ENCODE measurements at places on chromosomes 16 and 17.

- DNase-seq, result peak; percentile 38
Observed at GRCh38 chr17:81253358-81254131, 14.4 kb downstream of the NDUFAF8 start.

DNA sequence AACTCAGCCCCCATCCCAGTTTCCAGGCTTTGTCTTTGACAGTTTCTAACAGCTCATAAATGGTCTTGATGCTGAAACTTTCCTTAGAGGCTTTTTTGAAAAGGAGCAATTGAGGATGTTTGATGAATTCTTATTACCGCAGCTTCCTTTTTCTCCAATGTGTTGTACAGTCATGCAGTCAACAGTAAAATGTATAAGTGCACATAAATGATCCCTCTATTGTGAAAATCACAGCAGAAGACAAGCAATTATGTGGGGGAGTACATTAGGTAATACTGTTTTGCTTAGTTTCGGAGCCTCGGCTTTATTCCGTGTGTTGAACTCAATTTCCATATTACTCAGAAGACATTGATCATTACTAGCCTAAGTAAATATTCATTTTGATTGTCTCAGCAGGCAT is 673.7 kb downstream of the CDH8 start:
- no peak for DNase-seq

- DNase-seq, result no peak
Observed at GRCh38 chr17:81000631-81001357, 9.2 kb downstream of the CHMP6 start.

DNA sequence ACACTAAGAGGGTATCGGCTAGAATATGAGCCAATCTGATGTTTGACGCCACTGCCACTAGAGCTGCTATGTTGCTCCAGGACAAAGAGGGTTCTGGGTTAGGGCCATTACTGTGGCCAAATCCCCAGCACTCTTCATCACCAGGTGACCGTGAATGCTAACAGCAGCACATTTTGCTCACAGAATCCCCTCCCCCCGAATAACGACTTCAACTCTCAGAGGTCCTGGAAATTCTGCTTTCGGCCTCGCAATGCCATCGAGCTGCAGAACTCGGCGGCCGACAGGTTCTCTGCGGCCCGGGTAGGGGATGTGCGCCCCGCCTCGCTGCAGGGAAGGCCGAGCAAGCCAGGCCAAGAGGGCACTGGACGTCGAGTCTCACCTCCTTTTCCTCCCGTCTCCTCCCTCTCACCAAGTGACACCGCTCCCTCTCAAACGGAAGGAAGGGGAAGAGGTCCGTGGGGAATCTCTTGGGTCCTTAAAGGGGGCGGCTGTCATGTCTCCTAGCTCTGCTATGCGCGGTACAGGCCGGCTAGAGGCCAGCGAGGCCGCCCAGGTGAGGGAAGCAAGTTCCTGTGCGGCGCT is 31.9 kb downstream of the CDK5R1 start:
- no peak for DNase-seq

GRCh38 chr17:56314026-56314425 is 160.8 kb downstream of the ANKFN1 start:
- DNase-seq, result no peak

GRCh38 chr16:35552763-35553162 is 2093.4 kb downstream of the TP53TG3F start:
- DNase-seq, result no peak

GRCh38 chr17:75816693-75817092 is 27.5 kb downstream of the UNC13D start:
- no peak for DNase-seq

- DNase-seq, result no peak
Observed at GRCh38 chr17:10251212-10251948, 53.0 kb upstream of the GAS7 start.

- DNase-seq, result no peak
Observed at GRCh38 chr17:50172936-50173334, 7.1 kb downstream of the SGCA start.

Data from activated T-helper 1 cell treated with Interleukin-2 at 50 U/mL for 16 hours (primary cell).